ENCODE measurements at places on chromosomes 3 and 15.

DNA sequence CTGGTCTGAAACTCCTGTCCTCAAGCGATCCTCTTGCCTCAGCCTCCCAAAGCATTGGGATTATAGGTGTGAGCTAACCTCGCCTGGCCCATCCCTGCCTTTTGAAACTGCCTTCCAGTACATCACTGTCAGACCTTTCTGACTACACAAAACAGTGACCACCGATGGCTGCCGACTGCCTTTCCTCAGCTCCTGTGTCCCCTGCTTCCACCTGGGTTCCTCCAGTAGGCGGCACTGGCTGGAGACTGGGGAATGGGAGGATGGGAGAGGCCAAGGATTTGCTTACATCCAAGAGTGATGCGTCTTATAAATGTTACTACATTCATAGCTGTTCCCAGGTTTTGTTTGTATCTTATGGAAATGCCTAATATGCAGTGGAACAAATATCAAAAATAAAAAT lies 242.8 kb downstream of the BBX start:
- DNase-seq: no peak

DNA sequence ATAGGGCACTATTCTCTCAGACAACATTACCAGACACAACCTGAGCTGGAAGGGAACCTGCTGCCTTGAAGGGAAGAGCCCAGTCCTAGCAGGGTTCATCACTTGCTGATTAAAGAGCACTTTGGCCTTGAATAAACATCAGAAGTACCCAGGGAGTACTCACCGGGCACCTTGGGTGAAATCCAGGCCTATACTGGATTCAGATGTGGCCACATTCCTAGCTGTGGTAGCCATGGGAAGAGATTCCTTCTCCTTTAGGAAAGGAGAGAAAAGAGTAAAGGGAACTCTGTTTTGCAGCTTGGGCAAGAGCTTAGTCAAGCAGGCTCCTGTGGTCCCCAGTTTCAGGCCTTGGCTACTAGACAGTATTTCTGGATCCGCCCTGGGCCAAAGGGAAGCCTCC lies 195.0 kb downstream of the SPATA16 start:
- DNase-seq: peak; percentile 47

GRCh38 chr15:99052205-99052604 lies 44.6 kb upstream of the PGPEP1L start:
- DNase-seq: no peak

- DNase-seq: no peak
Measured at GRCh38 chr3:116378077-116378476, 67.2 kb downstream of the LSAMP start.

Data from foreskin fibroblast (primary cell).